ENCODE measurements at places on chromosomes 4 and X. TPM values are rescaled to one million over a fixed set of nuclear protein-coding genes. Genes with fewer than 3 reads are reported as not detected.

The LARP1B gene
- total RNA-seq = 22.8 TPM

The MPC1L gene
- total RNA-seq = not detected

The OPRPN gene
- not detected for total RNA-seq

The ABLIM2 gene
- 2.3 TPM for total RNA-seq

The CFP gene
- total RNA-seq = 0.10 TPM

The BANK1 gene
- total RNA-seq = 0.05 TPM

The NLGN3 gene
- total RNA-seq = 0.69 TPM

The GUCY1B1 gene
- 1.1 TPM for total RNA-seq

The SLC30A9 gene
- 52.6 TPM for total RNA-seq

The CCDC110 gene
- not detected for total RNA-seq

The ARSJ gene
- total RNA-seq = 0.95 TPM

The BMP3 gene
- not detected for total RNA-seq

The CACNA1F gene
- 0.05 TPM for total RNA-seq

The RPS6KA6 gene
- total RNA-seq = 4.0 TPM

The XPNPEP2 gene
- total RNA-seq = not detected

The TMEM271 gene
- total RNA-seq = not detected

The MND1 gene
- 33.6 TPM for total RNA-seq

The DMD gene
- total RNA-seq = 3.9 TPM

The FAM9B gene
- not detected for total RNA-seq

The PLXNB3 gene
- 4.9 TPM for total RNA-seq

The KIT gene
- total RNA-seq = not detected

The CABS1 gene
- not detected for total RNA-seq

The ARMCX1 gene
- total RNA-seq = 0.05 TPM

The NMU gene
- total RNA-seq = 4.9 TPM

The PAGE2B gene
- not detected for total RNA-seq

The RHOXF1 gene
- total RNA-seq = not detected

The CITED1 gene
- not detected for total RNA-seq

The UTP3 gene
- total RNA-seq = 14.8 TPM

The CMC4 gene
- total RNA-seq = 27.0 TPM

The DKK2 gene
- total RNA-seq = not detected

The CUL4B gene
- 59.4 TPM for total RNA-seq

The FOXR2 gene
- not detected for total RNA-seq

The NPNT gene
- 0.12 TPM for total RNA-seq

The EDNRA gene
- total RNA-seq = 0.35 TPM

The ENPEP gene
- total RNA-seq = 1.3 TPM
